ENCODE measurements at places on chromosomes 2 and 18.

DNA sequence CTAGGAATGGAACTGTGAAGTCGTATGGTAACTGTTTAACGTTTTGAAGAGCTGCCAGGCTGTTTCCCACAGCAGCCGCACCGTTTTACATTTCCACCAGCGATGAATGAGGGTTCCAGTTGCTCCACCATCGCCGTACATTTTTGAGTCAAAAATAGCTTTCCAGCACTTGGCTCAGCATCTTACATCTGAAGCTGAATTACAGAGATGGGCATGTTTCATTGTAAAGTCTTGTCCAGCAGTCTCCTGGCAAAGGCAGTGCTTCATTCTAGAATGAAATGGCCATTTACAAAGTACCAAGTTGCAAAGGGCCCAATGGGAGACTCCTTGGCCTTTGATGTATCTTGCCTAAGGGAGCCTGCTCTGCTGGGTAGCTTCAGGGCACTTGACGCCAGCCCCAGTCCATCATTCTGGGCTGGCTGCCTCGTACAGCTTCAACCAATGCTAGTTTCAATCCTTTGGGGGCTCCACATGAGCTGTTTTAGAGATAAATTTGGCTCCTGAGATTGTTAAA lies 45.1 kb downstream of the ATIC start:
- no peak for DNase-seq

DNA sequence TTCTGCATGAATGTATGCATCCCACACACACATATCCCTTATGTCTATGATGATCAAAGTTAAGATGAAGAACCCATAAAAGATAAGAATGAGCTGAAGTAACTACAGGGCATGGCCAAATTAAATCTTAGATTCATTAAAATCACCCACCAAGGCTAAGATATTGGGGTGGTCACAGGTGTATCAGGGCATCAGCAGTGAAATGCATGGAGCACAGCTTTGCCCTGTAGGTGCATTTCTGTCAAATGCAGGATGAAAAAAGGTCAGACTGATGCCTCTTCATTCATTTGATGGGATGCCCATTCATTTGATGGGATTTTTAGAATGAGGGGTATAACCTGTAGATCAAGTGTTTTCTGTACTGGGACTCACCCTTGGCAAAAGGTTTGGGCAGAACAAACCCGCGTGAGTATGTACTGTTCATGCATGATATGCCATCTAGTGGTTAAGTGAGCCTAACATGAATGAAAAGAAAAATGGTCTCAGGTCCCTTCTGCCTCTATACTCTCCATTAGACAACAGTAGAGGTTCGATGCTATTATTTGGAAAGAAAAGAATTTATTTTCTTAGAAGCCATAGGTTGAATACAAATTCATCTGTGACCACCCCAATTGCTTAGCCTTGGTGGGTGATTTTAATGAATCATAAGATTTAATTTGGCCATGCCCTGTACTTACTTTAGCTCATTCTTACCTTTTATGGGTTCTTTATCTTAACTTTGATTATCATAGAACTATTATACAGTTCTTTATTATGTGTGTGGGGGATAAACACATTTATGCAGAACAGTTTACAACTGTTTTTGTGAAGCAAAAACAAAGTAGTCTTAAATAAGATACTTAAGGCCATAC lies 43.2 kb upstream of the NOSTRIN start:
- DNase-seq: no peak

GRCh38 chr2:58202404-58202803 lies 38.7 kb downstream of the FANCL start:
- DNase-seq: no peak

DNA sequence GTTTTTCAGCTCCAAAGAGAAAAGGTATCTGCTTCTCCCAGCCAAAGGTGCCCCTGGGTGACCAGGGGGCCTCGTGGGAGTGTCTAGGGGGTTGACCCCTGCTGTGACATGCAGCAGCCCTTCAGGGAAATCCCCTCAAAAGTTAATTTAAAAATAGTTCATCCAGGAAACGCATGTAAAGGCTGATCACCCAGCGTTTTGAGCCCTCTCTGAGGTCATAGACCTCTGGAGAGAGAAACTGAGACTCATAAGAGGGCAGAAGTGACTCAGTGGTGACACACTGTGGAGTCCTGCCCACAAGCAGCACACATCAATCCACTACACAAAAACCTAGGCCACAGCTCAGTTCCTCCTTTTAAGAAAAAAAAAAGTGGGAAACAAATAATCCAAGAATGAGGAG lies 11.9 kb downstream of the GAL3ST2 start:
- DNase-seq: no peak

- DNase-seq: no peak
These were observed 14.0 kb downstream of the ANXA4 start for GRCh38 chr2:69755862-69756467.

DNA sequence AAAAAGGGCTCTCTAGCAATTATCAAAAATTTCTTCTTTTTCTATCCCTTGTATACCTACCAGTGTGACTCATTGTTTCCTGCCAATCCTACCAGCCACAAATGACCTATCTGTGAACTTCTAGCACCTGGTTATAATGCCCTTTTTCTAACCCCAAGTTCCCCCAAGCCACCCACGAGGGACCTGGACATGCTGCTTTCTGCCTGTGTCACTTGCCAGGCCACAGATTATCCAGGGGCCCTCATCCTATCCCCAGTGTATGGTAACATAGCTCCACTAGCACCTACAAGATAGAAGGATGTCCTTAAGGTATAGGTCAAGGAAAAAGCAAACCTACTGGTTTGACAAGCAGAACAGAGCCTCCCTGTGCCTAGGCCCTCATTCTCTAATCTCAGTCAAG lies 26.8 kb downstream of the AAK1 start:
- no peak for DNase-seq

DNA sequence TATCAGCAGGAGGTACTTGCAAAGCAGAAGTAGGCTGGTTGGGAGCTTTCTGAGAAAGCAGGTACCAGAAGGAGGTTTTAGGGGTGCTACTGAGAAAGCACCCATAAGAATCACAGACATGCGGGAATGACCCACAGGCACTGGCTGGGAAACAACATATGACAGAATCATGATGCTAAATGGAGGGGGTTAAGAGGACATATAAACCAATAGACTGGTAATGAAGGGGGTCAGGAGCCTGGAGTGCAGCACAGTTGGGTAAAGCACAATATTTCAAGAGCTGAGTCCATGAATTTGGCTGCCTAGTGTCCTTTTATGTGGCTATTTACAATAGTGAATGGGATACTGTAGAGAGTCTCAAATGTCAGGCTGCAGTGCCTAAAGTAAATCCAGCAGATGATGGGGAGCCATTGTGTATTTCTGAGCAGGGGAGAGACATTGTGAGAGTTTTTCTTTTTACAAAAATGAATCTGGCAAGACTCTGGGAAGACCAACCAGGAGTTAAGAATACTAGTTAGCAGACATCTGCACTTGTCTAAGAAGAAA lies 27.6 kb upstream of the GMCL1 start:
- DNase-seq: no peak

DNA sequence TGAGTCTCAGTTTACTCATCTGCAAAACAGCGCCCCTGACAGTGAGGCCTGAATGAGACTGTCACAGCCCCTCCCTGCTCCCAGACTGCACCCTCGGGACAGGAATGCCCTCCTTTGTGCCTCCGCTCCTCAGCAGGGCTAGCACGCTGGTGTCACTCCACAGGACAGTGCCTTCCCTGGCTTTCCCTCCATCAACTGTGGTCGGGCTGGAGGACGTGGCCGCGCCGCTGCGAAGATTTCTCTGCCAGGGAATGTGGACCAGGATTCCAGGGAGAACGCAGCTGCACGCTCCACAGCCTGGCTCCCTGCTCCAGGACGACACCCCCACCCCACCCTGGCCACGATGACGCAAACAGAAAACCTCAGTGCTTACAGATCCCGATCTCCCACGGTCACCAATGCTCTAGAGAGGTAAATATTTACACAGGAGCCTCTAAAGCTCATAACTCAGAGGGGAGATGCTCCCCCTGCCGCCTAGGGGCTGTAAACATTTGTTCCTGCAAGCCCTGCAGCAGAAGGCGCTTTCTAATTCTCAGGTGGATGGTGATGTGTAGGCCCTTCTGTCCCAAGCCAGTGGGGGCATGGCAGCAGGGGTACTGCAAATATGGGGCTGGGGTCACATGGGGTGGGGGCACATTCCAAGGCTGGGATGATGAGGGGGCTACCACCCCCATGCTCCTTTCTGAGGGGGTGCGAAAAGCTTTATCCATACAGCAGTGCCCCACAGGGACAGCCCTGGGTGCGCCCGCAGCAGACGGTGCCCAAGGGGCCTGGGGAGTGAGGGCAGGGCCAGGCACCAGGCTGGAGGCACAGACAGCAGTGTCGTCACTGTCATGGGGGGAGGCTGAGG lies 12.4 kb downstream of the HS6ST1 start:
- peak; percentile 80 for DNase-seq

GRCh38 chr2:136072621-136073020 lies 45.3 kb downstream of the CXCR4 start:
- no peak for DNase-seq

DNA sequence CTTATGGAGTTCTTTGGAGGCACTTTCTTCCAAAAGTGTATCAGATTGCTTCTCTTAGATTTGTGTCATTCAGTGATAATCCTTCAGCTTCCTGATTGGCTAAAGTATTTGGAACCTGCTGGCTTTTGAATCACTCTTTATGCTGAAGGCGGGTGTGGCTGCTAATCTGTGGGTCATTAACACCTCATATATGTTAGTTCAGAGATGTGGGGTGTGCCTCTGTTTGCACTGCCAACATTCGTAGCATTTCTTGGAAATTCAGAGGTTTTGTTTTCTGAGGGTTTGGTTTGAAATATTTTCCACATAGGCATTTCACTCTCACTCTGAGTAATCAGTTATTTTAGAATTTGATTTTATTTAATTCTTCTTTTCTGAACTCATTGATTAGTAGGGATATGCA lies 1604.4 kb upstream of the ACVR2A start:
- no peak for DNase-seq

DNA sequence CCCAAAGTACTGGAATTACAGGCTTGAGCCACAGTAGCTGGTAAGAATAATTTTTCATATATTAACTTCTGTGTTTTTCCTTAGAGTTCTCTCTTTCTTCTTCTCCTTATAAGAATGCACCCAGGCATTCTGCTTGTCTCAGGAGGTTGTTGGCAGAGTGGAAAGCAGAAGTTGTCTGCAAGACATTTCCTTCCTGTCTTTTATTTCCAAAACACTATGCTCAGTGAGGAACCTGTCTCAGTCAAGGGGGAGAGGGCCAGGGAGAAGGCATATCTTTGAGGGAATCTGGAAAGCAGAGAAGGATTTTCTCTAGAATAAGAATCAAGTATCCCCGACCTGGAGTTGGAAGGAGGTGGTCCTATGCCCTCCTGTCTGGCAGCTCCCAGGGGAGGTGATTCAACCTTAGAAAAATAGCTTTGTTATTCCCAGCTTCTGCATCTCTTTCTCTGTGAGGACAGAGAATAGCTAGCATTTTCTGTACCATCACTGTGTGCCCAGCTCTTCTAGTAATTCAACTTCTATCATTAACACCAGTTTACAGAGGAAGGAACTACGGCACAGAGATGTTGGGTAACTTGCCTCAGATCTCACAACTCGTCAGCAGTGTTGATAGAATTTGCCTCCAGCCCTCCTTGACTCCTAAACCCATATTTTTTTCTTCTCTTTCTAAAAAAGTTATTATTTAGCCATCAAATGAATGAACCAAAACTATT lies 3.8 kb upstream of the LPIN2 start:
- DNase-seq: no peak

DNA sequence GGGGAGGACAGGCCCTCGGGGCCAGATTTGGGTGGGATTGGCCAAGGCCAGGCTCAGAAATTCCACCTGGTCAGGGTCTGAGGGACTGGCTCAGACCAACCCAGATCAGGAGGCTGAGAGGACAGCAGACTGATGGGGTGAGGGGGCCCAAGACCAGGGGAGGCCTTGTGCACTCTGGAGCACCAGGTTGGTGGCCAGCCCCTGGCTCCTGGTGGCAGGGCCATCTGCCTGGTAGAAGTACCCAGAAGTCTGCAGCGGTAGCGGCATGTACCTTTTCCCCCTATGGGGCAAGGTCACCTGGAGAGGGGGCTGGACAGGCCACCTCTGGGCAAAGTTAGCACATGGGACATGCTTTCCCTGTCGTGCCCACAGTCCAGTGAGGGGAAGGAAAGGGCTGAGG lies 21.2 kb upstream of the ODC1 start:
- DNase-seq: no peak
